ENCODE measurements at places on chromosomes 12 and 14. TPM values are rescaled to one million over a fixed set of nuclear protein-coding genes. Genes with fewer than 3 reads are reported as not detected.

EIF2B1 gene
- total RNA-seq = 52.2 TPM

CNTN1 gene
- total RNA-seq = 0.07 TPM

PTPRB gene
- 0.97 TPM for total RNA-seq

CKB gene
- total RNA-seq = 348 TPM

TAS2R50 gene
- 0.78 TPM for total RNA-seq

NINJ2 gene
- 0.96 TPM for total RNA-seq

TAS2R14 gene
- 8.9 TPM for total RNA-seq

INSM2 gene
- 0.34 TPM for total RNA-seq

JPH4 gene
- total RNA-seq = 11.8 TPM

TOMM20L gene
- total RNA-seq = not detected

TMPRSS12 gene
- 0.16 TPM for total RNA-seq

PELI2 gene
- total RNA-seq = 18.3 TPM

MYO1A gene
- 0.31 TPM for total RNA-seq

SLC4A8 gene
- total RNA-seq = 25.3 TPM

FOXN4 gene
- total RNA-seq = 0.23 TPM

RNASE1 gene
- total RNA-seq = 362 TPM
